ENCODE measurements at places on chromosomes 2 and 18.

GRCh38 chr2:201414099-201415023, 36.9 kb downstream of the TRAK2 start:
- DNase-seq = no peak

- DNase-seq = no peak
Observed at GRCh38 chr2:31166925-31167324, 28.7 kb upstream of the GALNT14 start.

DNA sequence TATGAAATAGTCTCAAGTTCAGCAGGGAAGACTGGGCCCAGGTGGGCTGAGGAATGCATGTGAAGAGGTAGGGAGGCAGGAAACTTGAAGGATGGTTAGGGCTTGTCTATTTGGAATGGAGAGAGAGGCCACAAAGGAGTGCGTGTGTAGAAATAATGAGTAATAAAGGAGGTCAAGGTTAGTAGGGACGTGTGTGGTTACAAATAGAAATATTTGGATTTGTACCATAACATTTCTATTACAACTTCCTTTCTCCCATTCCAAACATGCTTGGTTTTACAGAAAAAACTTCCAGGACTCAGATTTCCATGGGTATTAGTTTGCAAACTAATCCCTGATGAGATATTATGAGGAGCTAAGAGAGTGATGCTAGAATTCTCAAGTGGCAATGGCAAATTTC, 280.6 kb downstream of the NCKAP5 start:
- no peak for DNase-seq

DNA sequence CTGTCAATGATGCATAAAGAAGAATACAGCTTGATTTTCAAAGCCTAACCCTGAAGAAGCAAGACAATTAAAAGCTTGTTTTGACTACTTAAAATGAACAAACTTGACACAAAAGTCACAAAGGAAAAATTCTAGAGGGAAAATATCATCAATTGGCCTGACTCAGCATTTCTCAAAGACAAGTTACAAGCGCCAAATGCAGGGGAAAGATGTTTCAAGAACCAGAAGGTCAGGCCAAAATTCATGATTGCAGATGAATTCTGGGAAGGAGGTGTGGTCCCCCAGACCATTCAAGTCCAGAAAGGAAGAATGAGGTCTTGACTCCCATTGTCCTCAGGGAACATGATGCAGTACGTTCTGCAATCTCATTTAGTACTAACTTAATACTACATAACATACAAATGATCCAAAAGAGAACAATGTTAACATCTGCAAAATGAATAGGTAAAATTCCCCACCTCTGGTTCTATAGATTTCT, 64.5 kb downstream of the FAM210A start:
- no peak for DNase-seq

GRCh38 chr2:57696016-57696415, 350.6 kb upstream of the VRK2 start:
- DNase-seq = no peak

DNA sequence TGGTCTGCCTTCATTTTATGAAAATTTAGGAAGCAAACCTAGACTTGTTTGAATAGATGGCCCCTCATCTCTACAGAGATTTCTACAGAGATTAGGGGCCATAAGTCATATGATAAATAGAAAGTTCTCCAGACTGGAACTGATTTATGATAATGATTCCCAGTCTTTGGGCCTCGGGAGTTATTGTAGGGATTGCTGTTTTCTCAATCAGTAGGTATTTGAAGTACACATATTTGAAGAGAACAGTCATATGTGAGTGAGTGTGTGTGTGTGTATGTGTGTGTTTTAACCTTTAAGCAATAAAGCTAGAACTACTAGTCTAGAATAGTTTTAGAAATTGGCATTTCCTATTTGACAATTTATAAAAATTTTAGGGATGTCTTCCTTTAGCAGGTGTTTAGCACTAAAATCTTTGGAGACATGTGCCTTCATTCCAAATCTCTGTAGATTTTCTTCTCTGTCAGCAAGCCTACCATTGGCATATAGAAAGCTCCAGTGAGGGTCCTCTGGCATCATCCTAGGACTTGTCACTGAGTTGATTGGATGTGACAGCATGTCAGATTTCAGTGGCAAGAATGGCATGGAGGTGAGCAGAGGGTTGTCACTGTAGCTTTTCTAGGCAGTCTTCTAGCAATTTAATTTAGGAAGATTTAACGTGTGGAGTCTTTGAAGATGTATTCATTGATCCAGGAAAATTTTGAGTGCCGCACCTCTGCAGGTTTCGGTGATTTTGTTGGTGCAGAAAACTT, 71.2 kb downstream of the MYO1B start:
- no peak for DNase-seq

DNA sequence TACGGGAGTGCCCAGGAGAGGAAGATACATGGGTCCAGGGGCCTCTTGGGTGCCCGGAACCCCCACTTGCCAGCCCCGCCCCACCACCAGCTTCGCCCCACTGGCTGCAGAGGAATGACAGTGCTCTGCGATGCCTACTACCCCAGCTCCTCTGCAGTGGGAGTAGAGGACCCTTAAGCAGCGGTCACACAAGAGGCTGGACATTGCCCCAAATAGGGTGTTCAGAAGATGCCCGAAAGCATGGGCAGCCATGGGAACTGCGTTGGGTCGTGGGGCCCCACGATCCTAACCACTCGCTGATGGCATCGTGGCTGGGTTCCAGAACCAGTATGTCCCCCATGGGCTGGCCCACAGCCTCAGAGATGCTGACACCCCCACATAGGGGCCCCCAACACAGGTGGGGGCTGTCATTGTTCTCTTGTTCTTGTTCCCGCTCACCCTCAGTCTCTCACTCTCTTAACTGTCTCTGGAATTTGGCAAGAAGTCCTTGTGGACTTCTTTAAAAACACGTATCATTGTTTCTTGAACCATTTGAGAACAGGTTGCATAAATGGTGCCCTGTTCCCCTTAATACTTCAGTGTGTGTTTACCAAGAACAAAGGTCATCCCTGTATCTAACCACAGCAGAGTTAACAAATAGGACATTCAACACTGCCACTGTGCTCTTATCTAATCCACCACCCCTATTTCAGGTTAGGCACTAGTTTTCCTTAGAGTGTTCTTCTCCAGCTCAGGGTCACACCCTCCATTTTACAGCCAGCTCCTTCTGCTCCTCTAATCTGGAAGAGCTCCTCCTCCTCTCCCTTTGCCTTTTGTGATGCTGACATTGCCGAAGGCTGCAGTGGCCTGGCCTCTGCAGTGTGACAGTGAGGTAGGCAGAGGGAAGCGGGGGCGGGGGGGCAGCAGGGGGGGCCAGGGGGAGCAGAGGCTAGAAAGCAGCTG, 76.3 kb downstream of the STPG4 start:
- no peak for DNase-seq

DNA sequence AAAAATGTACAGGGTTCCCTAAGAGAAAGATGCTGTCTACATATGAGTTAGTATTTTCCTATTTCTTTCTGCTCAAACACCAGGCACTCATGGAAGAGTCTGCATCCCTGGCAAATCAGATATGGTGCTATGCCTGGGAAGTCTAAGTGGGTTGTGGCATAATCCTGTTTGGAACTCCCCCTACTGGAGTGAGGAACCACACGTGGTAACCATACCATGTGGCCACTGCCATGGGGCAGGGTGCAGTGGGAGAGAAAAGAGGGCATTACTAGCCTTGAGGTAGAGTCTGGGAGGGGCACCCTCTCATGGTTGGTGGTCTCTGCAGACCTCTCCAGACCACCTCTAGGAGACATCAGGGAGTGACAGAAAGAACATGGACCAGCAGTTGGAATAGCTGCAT, 257.9 kb upstream of the ATP5MC3 start:
- DNase-seq = no peak

- DNase-seq = no peak
Observed at GRCh38 chr2:234949762-234950434, 1.9 kb upstream of the SH3BP4 start.

- DNase-seq = no peak
Observed at GRCh38 chr18:59453468-59453961, 94.5 kb upstream of the LMAN1 start.

GRCh38 chr2:97695744-97696143, 17.6 kb upstream of the ZAP70 start:
- DNase-seq = no peak

DNA sequence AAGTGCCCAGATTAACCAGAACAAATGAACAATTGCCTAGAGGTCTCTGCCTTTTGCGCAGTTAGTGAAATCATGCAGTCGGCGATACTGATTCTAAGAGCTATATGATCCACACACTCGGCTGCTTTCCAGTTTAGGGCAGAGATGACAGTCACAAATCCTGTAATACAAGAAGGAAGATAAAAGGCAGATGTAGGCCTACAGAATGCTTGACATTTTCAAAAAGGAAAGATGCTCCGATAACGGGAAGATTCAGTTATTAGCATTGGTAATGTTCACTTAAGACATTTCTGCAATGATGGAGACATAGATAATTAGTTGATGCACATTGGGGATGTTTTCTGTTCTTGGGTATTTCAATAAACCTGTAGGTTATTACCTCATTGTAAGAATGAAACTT, 19.5 kb downstream of the NYAP2 start:
- no peak for DNase-seq

GRCh38 chr2:40292291-40292690, 159.6 kb downstream of the SLC8A1 start:
- DNase-seq = no peak

GRCh38 chr18:55433648-55434047, 154.3 kb downstream of the TCF4 start:
- no peak for DNase-seq

DNA sequence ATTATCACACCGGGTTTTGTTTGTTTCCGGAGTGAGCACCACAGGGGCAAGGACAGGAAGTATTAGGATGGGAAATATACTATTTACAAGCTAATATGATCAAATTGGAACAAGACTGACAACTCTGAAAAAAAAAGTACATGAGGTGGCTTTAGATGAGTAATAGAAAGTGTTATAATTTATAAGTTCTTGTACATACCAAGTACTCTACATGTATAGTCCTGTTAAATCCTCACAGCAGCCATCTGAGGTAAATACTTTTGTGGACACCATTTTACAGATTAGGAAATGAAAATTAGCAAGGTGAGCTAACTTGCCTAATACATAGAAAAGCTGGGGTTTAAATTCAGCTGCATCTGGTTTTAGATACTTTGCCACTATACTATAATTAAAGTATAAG, 11.2 kb downstream of the FAP start:
- DNase-seq = no peak

- DNase-seq = no peak
Observed at GRCh38 chr2:218374795-218375194, 7.3 kb upstream of the SLC11A1 start.

GRCh38 chr2:108809936-108810335, 23.4 kb downstream of the CCDC138 start:
- no peak for DNase-seq

Measured in NCI-H1694 (cell line).